Hippocampal formation (tissue), 2 donors: ENCODE measurements at places on chromosomes 2 and 18.

DNA sequence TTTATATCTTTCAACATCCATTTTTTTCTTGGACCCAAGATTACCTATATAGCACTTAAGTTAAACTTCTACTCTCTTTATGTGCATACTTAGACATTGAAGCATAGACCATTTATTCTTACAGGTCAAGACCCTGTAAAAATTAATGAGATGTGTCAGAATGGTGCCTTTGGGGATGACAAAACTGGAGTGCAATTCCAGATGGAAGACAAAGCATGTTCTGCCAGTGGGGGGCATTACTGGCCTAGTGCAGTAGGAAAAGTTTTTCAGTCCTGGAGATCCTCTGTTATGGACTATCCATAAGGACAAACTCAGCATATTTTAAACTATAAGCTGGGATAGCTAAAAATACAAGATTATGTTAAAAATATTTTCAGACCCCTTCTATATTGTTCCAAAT lies 57.8 kb upstream of the MMADHC start:
- DNase-seq, result no peak

- DNase-seq, result no peak
These were observed 218.5 kb upstream of the SOX11 start for GRCh38 chr2:5473635-5474034.

GRCh38 chr2:6080932-6081753 lies 389.0 kb downstream of the SOX11 start:
- peak; percentile 63 for DNase-seq

DNA sequence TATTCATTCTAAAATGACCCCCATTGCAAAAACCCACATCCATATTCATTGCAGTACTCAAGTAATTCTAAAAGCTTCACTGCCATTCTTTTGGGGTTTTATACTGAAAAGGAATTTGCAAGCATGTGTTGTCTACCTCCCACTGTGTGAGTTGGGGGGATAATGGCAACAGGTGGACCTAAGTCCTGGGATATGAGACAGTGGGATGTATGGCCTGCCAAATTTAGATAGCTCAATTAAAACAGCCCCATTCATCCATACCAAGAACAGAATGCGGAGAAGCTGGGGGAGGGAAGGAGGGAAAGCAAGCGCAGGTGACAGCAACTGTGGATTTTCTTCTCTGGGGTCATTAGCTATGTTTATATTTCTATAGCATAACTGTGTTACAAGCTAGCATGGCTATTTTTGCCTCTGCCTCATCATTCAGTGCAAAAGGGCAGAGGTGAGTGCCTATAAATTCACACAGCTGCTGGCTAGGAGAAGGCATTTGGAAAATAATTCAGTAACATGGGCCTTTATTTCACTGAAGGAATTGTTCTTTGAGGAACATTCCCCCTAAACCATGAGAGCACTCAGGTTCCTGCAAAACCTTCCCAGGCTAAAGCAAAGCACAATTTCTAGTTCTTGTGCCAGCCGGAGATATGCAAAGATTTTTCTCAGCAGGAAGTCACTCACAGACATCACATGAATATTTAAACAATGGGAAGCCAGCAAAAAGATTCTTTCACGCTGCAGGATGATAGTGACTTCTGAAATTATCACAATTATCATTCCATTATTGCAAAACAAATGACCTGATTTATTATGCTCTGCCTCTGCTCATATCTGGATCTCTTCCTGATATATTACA lies 393.9 kb upstream of the ACVR2A start:
- no peak for DNase-seq

GRCh38 chr2:55779459-55780421 lies 86.1 kb upstream of the PNPT1 start:
- no peak for DNase-seq

DNA sequence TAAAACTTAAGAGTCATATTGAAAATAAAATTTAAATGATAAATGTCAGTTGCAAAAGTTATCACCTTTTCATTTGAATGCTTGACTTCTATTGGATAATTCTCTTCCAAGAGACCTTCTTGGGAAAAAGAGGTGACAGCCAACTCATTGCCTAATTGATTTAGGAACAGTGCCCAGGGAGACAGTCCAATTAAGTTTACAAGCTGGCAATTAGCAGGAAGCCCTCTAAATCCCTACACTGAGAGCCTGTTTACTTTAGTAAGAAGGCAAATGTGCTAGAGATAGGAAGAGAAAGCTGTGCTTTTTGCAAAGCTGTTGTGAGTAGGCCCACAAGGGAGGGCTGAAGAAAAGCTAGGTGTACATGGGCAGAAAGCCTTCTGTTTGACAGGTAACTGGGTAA lies 189.1 kb downstream of the WDPCP start:
- DNase-seq, result no peak

DNA sequence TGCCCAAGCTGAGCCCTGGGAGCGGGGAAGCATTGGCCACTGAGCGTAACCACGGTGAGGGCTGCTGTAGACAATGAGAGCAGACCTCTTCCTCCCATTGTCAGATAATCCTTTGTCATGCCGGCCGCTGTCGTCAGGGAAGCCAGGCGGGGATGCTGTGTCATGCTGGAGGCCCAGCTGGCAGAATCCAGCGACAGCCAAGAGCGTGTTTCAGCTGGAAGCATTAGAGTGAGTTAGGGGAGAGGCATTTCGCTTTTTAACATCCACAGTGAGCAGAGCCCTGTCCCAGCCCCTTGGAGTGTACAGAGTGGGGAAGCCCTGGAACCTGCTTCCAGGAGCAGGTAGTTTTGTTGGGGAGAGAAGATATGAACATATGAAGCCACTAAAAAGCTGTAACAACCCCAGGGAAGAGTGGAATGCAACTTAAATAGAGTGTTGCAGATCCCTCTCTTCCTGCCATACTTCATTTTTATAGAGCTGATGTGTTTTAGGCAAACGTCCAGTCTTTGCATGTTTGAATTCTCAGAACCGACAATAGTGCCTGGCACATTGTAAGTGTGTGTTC lies 7.0 kb downstream of the CTIF start:
- peak; percentile 92 for DNase-seq

DNA sequence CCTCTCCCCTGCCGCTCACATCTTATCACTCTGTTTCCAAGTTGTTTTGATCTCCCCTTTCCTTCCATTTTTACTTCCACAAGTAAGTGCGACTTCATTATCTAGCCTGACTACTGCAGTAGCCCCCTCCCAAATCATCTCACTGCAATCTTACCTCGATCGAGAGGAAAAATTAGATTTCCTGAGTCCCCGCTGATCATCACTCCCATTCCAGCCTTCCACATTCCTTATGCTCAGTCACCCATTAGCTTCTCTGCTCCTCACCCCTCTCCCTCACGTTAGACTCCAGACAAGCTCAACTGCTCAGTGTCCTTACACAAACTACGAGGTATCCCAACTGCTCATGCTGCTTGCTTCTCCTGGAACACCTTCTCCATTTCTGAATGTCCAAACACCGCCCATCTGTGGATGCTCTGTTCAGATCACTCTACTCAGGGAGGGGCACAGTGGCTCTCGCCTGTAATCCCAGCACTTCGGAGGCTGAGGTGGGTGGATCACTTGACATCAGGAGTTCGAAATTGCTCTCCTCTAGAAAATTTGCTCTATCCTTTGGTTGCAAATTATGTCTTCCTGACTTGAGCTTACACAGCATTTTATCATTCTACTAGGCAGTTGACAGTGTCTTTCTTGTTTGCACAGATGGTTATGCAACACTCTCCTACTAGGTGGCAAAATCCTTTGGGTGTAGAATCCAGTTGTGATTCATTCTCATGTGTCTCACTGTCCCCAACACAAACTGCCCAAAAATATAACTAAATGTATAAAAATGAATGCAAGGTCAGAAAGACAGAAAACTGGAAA lies 96.5 kb downstream of the INO80D start:
- no peak for DNase-seq

GRCh38 chr2:228503731-228504130 lies 322.2 kb upstream of the SPHKAP start:
- DNase-seq, result no peak

- no peak for DNase-seq
These were observed 119.9 kb downstream of the MYO1B start for GRCh38 chr2:191365089-191365488.

DNA sequence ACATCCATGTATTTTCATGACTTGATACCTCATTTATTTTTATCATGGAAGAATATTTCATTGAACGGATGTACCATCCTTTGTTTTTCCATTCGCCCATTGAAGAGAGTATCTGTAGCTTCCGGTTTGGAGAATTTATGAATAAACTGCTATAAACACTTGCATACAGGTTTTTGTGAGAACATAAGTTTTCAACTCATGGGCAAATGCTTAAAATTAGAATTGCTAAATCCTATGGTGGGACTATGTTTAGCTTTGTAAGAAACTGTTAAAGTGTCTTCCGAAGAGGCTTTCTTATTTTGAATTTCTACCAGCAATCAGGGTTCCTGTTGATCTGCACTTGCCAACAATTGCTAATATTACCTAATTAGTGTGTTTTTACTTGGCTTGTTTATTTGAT lies 938.9 kb downstream of the TDRD15 start:
- no peak for DNase-seq

- DNase-seq, result no peak
These were observed 769.2 kb upstream of the FAM98A start for GRCh38 chr2:34368304-34368703.
